Hippocampal formation (tissue), 2 donors: ENCODE measurements at places on chromosomes 11 and 22.

DNA sequence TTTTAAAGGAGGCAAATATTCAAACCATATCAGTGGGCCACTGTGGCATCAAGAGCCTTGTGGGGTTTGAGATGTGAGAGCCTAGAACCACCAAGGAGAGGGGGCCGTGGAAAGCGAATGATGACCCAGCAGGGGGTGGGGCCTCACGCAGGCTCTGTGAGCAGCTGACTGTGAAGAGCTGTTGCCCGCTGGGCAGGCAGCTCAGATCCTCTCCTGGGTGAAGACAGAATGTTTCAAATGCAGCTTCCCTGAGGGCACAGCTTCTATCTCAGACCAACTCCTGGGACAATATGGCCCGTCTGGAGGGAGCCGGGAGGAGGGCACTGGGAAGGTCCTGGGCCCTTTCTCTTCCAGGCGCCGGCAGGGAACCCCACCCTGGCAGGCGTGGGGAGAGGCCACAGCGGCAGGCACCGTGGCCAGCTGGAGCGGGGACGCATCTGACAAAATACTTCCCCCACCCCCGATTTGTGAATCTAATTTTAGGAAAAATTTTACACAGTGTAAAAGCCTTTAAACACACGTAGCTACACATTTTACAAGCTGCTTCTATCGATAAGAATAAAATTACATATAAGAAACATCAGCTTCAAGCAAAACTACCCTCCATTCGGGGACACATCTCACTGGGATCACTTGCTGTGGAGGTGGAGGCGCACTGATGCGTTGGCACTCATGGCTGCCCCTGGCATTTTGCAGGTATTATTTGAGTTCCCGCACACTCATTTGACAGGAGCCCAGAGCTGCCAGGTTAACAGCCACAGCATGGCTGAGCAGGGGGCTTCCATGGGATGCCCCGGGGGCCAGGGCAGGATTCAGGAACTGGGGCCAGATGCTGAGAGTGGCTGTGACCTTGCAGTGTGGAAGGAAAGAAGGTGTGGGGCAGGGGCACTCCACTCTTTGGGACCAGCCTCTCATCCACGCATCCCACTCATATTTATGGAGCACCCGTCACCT, 40.3 kb downstream of the PARVG start:
- no peak for DNase-seq

GRCh38 chr11:78657968-78658839, 83.5 kb upstream of the NARS2 start:
- no peak for DNase-seq

DNA sequence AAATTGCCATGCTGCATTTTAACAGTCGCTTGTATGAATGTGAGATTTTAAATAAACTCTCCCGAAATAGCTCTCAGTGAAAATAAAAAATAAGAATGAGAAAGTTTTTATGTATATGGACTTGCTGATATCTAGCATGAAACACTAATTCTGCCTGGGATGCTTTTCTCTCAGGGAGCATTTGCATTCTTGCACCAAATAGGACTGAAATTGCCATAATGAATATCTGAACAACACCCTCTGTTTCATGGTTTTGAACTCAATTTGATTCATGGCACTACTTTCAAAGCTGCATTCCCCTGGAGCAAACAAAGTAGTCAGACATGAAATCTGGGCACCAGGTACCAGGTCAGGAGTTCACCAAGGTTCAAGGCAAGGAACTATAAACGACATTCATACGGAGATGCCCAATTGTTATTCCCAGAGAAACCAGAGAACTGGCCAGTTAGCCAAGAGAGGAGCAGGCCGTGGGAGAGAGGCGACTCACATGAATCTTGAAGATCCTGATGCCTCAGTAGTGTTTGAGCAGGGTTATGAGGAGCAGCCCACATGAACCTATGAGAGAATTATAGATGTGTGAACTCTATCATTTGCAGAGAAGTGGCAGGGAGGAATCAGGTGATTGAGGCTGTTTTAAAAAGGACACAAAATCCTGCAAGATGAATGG, 270.6 kb upstream of the ZC3H12C start:
- no peak for DNase-seq

DNA sequence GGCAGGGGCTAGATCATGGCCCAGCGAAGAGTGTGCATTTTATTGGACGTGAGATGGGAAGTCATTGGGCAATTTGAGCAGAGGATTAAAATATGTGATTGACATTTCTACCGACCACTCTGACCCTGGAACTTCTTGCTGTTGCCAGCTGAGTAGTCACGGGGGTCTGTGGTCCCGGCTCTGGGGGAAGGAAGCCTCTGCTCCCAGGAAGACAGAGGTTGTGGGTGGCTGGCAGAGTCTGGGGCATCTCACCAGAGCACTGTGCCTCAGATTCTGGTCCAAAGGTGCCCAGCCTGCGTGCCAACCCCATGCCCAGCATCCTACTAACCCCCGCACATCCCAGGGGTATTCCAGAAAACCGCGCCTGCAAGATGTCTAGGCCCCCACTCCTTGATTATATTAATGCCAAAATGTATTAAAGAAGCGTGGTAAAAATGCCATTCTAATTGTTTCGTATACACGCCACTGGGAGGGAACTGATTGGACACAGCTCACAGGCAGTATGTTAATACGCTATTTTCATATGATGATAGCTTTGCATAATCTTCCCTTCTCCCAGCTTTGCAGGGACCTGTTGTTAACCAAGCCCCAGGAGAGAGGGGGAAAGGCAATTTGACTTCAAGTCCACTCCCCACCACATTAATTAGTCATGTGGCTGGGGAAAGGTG, 25.3 kb upstream of the LMO1 start:
- no peak for DNase-seq

DNA sequence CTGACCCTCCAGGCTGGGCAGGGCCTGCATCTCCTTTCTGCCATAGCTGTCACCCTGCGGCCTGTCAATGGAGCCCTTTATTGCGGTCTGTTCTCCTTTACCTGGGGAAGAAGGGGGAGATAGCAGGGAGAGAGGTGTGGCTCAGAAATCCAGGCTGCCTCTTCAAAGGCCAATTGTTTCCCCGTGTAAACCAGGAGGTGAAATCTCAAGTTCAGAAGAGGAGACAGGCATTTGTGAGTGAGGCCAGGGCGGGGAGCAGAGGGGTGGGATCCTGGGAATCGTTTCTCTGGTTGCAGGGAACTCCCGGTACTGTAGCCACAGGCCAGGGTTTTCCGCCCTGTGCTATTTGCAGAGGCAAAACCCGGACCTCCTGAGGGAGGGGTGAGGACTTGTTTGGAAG, 9.1 kb downstream of the DCPS start:
- DNase-seq: no peak

GRCh38 chr11:100752371-100753171, 65.5 kb downstream of the ARHGAP42 start:
- no peak for DNase-seq

DNA sequence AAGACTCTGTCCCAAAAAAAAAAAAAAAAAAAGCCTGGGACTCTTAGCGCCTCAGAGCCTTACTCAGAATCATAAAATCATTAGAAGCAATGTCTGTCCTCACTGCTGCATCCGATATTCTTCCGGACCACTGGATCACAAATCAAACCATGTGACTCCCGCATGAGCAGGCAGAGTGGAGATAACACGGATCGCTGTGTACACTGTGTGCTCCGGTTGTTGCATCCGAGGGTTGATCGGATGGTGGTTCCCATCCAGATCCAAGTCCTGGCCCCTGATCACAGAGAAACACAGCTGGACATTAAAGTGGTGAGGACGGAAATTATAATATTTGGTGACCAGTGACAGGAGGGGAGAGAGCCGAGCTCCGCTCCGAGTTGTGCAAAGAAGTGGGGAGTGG, 9.7 kb upstream of the TXNRD2 start:
- DNase-seq: no peak

- peak; percentile 73 for DNase-seq
Measured at GRCh38 chr11:111454561-111455192, 57.5 kb downstream of the BTG4 start.

- DNase-seq: no peak
Measured at GRCh38 chr11:92751594-92751993, 217.9 kb upstream of the MTNR1B start.

- no peak for DNase-seq
Measured at GRCh38 chr22:40200795-40201530, 23.2 kb downstream of the TNRC6B start.

- DNase-seq: no peak
Measured at GRCh38 chr22:27790376-27791158, 11.0 kb downstream of the MN1 start.

DNA sequence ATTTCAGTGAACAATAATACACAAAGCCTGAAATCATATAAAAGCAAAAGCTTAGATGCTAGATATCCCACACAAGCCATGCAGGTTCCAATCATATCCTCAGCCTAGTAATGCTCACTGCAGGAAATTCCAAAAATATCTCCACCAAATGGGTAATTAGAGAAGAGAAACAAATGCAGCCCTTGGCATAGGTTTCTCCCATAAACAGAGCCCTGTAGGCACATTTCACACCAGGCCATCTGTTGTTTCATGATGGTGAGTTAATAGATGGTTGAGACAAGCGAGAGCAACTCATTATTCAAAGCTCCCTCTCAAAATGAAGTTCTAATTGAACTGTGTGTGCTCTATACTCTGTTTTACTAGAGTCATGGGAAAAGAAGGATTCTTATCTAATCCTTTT, 154.6 kb upstream of the TRPC6 start:
- DNase-seq: no peak

DNA sequence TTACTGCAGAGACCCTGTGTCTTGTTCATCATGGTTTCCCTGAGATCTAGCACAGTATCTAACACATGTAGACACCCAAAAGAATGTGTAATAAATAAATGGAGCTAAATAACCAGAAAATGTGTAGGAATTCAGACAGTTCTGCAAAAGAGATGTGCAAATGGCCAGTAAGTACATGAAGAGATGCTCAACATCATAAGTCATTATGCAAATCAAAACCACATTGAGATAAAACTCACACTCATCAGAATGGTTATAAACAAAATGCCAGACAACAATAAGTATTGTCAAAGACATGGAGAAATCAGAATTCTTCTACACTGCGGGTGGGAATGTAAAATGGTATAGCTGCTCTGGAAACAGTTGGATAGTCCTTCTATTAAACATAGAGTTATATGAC, 88.5 kb downstream of the RBFOX2 start:
- no peak for DNase-seq

- DNase-seq: no peak
Measured at GRCh38 chr11:127445476-127445875, 444.9 kb upstream of the KIRREL3 start.

- DNase-seq: no peak
Measured at GRCh38 chr11:34208266-34209135, 103.1 kb downstream of the NAT10 start.

DNA sequence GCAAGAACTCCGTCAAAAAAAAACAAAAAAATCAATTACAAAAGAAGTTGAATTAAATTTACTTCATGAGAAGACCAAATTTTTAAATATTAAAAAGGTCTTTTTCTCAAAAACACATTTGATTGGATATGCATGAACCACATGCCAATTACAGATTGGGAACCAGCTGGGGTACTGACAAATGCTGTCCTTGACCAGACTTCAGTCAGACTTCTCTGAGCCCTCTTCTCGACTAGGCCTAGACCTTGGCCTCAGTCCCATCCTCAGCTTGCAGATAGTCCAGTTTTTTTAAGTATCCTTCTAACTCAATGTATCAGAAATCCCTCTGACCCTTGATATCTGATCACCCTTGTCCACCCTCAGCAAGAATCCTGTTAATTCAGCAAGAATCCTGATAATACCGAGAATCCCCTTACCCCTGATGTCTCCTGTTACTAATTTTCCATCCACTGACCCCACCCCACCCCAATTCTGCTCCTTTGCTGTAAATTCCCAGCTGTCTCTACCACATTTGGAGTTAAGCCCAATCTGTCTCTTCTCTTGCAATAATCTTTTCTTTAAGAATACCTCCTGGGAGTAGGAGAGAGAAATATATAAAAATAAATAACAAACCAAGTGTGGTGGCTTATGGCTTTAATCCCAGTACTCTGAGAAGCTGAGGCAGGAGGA, 30.9 kb downstream of the OR4D9 start:
- DNase-seq: no peak

- no peak for DNase-seq
Measured at GRCh38 chr22:49391436-49391835, 436.2 kb downstream of the BRD1 start.

DNA sequence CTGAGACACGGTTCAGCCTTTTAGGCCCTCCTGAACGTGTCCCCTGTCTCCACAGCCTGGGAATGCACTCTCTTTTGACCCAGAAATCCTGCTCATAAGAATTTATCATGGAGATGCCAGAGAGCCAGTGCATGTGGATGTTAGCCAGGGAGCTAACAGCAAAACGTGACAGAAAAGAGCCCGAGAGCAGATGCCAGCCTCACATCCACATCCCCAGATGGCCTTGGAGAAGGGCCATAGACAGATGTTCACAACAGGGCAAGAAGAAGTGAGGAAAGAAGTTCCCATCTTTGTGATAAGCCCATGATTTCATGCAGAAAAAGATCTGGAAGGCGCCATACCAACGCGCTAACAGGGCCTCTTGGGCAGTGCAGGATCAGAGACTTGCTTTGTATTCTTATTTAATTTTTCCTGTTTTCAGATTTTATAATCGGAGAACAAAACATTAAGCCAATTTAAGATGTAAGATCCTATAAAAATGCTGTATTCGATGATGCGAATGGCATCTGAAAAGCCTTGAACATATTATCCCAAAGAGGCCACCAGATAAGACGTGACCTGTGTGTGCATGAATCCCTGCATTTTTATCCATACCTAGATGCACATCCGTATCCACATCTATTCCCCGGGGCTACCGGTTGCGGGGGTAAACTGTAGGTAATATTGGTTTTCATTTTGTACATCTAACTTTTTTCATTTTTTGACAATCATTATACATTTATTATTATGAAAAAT, 48.7 kb downstream of the IGLL5 start:
- no peak for DNase-seq

DNA sequence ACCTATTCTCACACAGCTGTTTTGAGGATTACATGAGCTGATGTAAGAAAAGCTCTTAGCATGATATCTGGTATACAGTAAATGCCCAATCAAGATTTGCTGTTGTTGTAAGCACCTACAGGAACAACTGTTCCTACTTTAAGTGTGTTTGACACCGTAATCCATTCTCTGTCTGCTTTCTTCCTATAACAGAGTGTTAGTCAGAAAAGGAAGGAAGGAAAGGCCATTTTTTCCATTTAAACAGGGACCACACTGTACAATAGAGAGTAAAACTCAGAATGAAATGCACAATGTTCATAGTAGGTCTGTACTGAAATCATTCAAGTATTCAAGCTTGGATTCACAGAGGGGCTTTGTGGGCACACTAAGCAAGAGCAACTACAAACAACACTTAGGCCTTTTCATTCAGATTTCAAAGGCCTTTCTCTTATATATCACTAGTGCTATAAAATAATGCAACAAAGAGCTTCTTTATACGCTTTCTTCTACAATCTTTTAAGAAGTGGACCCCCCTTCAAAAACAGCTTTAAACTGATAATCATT, 21.5 kb downstream of the MTCH2 start:
- no peak for DNase-seq
